ENCODE measurements at places on chromosomes 1 and 21.

DNA sequence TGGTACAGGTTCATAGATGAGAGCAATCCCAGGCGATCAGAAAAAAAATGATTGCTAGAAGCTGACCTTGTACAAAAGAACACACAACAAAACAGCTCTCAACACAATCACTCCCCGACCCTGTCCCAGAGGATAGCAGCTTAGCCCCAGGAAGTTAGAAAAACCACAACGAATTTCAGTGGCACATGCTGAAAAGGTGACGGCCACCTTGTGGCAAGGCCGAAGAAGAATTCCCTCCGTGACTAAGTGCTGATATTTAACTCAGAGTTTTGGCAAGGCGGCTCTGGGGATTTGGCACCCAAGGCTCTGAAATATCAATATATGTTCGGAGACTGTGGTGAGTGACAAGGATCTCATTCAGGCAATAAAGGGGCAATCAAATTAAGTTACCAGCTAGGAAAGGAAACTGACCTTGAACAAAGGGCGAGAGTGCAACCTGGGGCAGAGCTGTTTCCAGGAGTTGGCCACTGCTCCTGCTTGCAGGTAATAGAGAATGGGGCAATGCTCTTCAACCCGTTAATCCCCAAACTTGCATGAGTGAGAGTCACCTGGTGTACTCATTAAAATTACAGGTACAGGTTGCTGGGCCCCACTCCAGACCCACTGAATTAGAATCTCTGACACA lies 96.2 kb downstream of the BEND5 start:
- no peak for DNase-seq

DNA sequence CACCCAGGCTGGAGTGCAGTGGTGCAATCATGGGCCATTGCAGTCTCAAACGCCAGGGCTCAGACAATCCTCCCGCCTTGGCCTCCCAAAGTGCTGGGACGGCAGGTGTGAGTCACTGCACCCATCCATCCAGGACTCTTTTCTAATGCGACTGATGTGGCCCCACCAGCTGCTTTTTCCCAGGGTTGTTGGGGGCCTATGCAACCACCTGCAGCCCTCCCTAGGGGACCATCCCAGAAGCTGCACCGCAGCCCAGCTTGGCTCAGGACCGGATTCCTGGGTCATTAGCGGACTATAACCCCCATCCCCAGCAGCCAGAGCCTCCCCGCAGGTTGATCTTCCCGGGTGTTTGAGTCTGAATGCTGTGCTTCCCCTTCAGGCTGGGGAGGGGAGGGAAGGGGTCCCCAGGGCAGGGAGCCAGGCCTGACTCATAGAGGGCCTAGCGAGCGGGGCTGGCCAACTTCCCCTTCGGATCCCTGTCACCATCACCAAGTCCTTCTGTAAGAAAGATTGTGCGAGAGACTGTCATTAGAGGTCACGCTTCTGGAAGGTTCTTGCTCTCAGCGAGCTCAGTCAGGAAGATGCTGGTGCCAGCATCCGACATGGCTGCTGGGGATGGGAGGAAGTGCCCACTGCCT lies 108.7 kb upstream of the ACTRT2 start:
- DNase-seq: no peak

- DNase-seq: no peak
Observed at GRCh38 chr1:210437111-210437510, 108.4 kb downstream of the HHAT start.

DNA sequence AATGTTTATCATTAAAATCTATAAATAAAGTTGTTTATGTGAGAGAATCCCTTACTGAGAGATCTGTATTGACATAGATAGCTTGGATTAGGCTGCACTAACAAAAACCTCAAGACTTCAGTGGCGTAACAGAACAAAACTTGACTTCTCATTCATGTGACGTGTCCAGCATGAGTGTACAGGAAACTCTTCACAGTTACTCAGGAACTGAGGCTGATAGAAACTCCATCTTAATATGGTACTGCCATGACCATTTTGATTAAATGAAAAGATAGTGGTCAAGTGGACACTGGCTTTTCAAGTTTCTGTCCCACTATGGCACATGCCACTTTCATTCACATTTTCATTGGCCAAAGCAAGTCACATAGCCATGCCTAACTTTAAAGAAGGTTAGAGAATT lies 3.7 kb downstream of the ST3GAL3 start:
- DNase-seq: no peak

DNA sequence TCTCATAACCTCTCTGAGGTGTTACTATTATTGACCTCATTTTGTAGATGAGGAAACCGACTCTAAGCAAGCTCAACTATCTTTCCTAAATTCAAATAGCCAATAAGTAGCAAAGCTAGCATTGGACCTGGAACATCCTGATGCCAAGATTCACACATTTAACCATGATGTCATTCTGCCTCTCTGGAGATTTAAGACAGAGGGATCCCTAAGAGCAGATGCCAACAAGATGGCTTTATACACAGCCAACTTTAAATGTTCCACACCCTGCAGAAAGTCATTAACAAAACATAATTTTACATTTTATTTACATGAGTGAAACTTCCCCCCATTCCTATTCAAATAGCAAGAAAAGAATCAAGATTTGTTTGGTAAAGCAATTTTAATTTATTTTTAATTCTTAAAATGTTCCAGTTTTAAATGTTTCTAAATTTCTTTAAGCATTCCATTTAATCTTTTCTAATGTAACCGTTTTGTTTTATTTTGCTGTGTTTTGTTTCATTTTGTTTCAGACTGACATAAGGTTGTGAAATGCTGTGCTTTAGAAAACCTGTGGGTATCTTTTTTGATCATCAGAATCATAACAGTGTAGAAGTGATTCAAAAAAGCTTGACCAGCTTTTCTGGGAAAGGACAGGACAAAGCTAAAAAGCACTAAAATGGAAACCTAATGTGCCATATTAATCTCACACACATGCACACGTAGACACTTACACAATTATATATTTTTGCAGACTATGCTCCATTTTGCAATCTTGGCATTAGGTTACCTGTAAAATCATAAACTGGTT lies 7.6 kb upstream of the VAV3 start:
- no peak for DNase-seq

DNA sequence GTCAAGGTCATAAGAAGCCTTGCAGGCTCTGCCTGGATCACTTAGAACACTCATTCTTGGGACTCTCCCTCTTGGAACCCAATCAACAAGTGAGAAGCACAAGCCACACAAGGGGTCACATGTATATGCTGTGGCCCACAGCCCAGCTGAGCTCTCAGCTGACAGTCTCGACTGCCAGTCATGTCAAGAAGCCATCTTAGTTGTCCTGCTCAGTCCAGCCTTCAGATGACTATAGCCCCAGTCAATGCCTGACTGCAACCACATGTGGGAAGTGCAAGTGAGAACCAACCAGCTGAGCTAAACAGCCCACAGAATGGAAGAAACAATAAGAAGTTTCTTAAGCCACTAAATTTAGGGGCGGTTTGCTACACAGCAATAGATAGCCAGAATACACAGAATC lies 356.0 kb downstream of the KCNH1 start:
- no peak for DNase-seq

- no peak for DNase-seq
Observed at GRCh38 chr1:103496014-103496635, 29.4 kb upstream of the RNPC3 start.

- no peak for DNase-seq
Observed at GRCh38 chr1:1013922-1014648, 788 bp downstream of the ISG15 start.

Measured in K562 (cell line).